ENCODE measurements at places on chromosomes 2 and 18.

DNA sequence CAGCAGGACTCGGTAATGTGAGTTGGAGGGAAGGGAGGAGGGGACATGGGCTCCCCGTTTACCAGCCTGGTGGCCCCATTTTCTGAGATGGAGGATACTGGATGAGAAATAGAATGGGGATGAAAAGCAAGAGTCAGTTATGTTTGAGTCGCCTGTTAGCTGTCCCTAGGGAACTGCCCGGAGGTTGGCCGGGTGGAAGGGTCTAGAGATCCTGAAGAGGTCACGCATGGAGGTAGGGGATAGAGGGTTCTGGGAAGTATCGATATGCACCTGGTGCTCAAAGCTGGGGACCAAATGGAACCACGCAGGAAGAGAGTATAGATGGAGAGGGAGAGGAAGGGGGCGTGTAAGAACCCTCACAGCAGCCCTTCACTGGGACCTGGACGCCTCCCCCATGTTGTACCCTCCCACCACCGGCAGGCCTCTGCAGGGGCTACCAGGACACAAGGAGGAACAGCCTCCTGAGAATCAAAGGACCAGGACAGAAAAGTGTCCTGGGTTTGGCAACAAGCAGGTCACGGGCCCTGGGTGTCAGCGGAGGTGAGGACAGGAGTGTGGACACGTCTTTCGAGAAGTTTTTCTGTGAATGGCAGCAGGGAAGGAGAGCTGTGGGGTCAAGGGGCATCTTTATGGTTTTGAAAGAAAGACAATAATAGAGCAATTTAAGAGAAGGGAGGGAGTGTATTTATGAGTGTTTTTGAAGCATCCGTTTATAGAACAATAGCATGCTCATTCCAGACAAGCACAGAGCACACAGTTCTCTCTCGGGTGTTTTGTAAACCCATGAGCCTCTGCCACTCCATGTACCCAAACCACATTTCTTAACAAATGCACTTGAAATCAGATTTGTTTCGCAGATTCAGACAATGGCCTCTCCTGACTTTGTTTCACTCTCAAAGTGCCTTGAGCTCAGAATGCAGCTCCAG lies 132.2 kb downstream of the SMAD7 start:
- peaks cover 40% of the 10 kb centered on the region for H3K36me3 ChIP-seq
- H3K27me3 ChIP-seq = no peaks in the 10 kb centered on the region
- H3K4me3 ChIP-seq = no peak overlapping the region
- H3K4me1 ChIP-seq = peaks cover 61% of the 10 kb centered on the region

- no peaks in the 10 kb centered on the region for H3K36me3 ChIP-seq
- DNase-seq = no peak
- H3K4me3 ChIP-seq = no peak overlapping the region
- H3K27ac ChIP-seq = no peak overlapping the region
Measured at GRCh38 chr18:9825571-9826073, 60.2 kb upstream of the TXNDC2 start.

DNA sequence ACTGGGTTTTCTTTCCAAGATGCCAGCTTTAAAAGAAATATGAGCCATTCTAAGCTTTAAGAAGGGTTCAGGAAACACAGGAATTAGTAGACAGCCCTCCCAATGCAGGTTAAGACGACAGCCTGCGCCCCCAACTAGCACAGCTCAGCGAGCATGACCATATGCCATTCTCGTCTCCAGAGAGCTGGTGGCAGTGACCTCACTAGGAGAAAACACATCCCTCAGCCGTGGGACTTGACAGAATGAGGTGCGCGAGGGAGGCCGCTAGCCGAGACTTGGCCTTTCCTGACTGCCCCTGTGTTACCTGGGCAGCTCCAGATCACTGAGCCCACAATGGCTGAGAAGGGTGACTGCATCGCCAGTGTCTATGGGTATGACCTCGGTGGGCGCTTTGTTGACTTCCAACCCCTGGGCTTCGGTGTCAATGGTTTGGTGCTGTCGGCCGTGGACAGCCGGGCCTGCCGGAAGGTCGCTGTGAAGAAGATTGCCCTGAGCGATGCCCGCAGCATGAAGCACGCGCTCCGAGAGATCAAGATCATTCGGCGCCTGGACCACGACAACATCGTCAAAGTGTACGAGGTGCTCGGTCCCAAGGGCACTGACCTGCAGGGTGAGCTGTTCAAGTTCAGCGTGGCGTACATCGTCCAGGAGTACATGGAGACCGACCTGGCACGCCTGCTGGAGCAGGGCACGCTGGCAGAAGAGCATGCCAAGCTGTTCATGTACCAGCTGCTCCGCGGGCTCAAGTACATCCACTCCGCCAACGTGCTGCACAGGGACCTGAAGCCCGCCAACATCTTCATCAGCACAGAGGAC lies 103.9 kb downstream of the MAPK4 start:
- no peak for DNase-seq
- no peaks in the 10 kb centered on the region for H3K36me3 ChIP-seq
- no peaks in the 10 kb centered on the region for H3K4me1 ChIP-seq
- H3K4me3 ChIP-seq = no peak overlapping the region

- H3K27ac ChIP-seq = no peak overlapping the region
- no peaks in the 10 kb centered on the region for H3K27me3 ChIP-seq
- no peaks in the 10 kb centered on the region for H3K4me1 ChIP-seq
- H3K36me3 ChIP-seq = no peaks in the 10 kb centered on the region
- DNase-seq = no peak
Measured at GRCh38 chr2:218343591-218343990, 13.1 kb upstream of the CATIP start.

- H3K36me3 ChIP-seq = peaks cover 30% of the 10 kb centered on the region
- H3K27ac ChIP-seq = peak overlapping the region; percentile 80
- no peak for DNase-seq
- peaks cover 39% of the 10 kb centered on the region for H3K4me1 ChIP-seq
Measured at GRCh38 chr2:200454927-200455801, 54.7 kb downstream of the KCTD18 start.

GRCh38 chr18:63058521-63058920 lies 261.0 kb downstream of the BCL2 start:
- no peak overlapping the region for H3K27ac ChIP-seq
- DNase-seq = no peak
- H3K27me3 ChIP-seq = peaks cover 16% of the 10 kb centered on the region
- H3K4me3 ChIP-seq = no peak overlapping the region

GRCh38 chr2:222960126-222960525 lies 91.9 kb upstream of the KCNE4 start:
- H3K4me3 ChIP-seq = no peak overlapping the region
- H3K27ac ChIP-seq = no peak overlapping the region
- H3K27me3 ChIP-seq = peaks cover 19% of the 10 kb centered on the region
- DNase-seq = no peak

DNA sequence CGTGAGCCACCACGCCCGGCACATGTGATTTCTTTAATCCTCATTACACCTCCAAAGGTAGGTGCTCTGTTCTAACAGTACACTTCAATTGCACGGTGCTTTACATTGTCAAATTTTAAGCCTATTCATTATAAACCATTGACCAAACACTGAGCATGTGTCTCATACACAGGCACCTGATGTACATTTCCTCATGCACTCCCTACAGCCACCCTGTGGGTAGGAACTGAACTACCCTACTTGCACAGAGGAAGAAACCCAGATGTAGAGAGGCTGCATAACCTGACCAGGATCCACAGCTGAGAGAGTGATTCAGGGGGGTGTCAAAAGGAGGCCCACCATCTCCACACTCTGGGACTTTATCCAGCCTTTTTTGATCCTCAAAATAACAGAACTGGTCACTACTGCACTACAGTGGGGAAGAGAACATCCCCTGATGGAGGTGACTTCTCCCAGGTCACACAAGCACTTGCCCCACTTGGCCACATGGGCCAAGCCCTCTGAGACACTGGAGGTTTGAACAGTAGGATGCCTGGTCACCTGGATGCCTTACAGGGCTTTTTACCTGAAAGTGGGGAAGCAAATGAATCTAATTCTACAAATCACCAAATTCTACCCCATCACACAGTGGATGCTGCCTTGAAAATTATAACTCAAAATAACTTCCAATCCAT lies 6.9 kb upstream of the DPYSL5 start:
- H3K4me1 ChIP-seq = no peaks in the 10 kb centered on the region
- H3K4me3 ChIP-seq = no peak overlapping the region
- DNase-seq = no peak
- H3K27ac ChIP-seq = no peak overlapping the region
- H3K27me3 ChIP-seq = peaks cover 51% of the 10 kb centered on the region

- H3K36me3 ChIP-seq = no peaks in the 10 kb centered on the region
- H3K4me3 ChIP-seq = no peak overlapping the region
Measured at GRCh38 chr2:188983427-188984064, 9.4 kb downstream of the COL3A1 start.

DNA sequence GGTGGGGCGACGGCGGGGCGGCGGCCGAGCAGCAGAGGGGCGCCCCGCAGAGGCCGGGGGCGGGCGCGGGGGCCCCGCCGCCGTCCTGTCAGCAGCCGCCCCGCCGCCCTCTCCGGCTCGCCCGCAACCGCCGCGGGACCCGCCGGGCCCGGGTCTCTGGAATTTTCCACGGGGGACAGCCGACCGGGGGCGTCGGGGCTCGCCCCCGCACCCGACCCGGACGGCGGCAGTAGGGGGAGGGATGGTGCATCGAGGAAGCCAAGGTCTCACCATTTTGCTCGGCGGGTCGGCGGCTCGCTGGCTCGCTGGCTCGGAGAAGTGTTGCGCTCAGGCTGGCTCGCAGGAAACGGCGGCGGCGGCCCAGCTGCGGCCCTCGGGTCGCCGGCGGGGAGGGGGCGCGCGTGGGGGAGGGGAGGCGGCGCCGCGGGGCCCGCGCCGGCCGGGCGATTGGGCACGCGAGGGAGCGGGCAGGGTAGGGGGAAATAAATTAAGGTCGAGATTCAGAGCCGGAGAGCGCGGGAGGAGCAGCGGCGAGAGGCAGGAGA lies 405 bp downstream of the PPP3R1 start:
- H3K27ac ChIP-seq = peak overlapping the region; percentile 98
- H3K27me3 ChIP-seq = no peaks in the 10 kb centered on the region
- peaks cover 20% of the 10 kb centered on the region for H3K36me3 ChIP-seq
- H3K4me1 ChIP-seq = peaks cover 41% of the 10 kb centered on the region
- DNase-seq = peak; percentile 51

GRCh38 chr2:136178941-136179601 lies 61.1 kb upstream of the CXCR4 start:
- H3K27ac ChIP-seq = no peak overlapping the region
- DNase-seq = no peak
- peaks cover 5% of the 10 kb centered on the region for H3K4me1 ChIP-seq
- H3K27me3 ChIP-seq = peaks cover 12% of the 10 kb centered on the region

GRCh38 chr2:72128843-72129227 lies 18.8 kb downstream of the CYP26B1 start:
- no peaks in the 10 kb centered on the region for H3K4me1 ChIP-seq
- H3K27ac ChIP-seq = no peak overlapping the region
- no peak overlapping the region for H3K4me3 ChIP-seq
- H3K36me3 ChIP-seq = no peaks in the 10 kb centered on the region
- DNase-seq = no peak
- no peaks in the 10 kb centered on the region for H3K27me3 ChIP-seq

DNA sequence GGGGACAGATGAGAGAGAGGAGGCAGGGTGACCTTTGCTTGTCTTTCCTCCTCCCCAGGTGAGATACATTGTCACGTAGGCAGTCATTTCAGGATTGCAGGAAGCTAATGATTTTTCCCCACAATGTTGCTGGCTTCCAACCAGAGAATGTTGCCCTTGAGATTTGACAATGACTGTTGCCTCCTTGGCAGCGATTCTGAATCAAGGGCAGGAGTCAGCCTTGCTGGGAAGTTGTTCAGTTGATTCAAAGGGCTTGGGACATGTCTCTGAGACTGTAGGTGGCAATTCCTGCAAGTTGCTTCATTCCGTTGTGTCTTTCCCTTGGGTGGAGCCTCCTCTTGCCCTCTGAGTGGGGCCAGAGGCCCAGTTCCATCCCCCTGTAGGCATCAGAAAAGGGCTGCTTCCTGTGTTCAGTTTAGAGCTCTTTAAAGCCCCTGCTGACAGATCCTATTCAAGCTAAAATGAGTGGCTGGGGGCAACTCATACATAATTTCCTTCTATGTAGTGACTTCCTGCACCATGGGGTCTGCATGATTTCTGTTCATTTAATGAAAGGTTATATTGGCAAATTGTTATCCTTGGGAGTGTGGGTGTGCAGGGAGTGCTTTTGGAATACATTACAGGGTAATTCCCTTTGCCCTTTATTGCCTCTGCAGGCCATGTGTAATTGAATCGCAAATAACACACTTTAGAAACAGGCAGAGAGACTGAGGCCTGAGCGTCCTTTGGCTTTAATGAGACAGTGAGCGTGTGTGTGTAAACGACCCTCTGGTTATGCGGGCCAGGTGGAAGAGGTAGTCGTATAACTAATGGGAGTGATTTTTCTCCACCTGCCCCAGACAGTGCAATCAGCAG lies 52.4 kb downstream of the GPR39 start:
- DNase-seq = no peak
- no peaks in the 10 kb centered on the region for H3K4me1 ChIP-seq
- no peaks in the 10 kb centered on the region for H3K27me3 ChIP-seq
- H3K36me3 ChIP-seq = no peaks in the 10 kb centered on the region
- no peak overlapping the region for H3K4me3 ChIP-seq

- H3K4me3 ChIP-seq = no peak overlapping the region
- peaks cover 8% of the 10 kb centered on the region for H3K27me3 ChIP-seq
- peaks cover 41% of the 10 kb centered on the region for H3K4me1 ChIP-seq
- peaks cover 12% of the 10 kb centered on the region for H3K36me3 ChIP-seq
- no peak for DNase-seq
Measured at GRCh38 chr2:12515871-12516270, 200.9 kb upstream of the TRIB2 start.

- no peaks in the 10 kb centered on the region for H3K4me1 ChIP-seq
- H3K36me3 ChIP-seq = no peaks in the 10 kb centered on the region
- no peaks in the 10 kb centered on the region for H3K27me3 ChIP-seq
- no peak overlapping the region for H3K27ac ChIP-seq
- DNase-seq = peak; percentile 63
Measured at GRCh38 chr2:94874277-94874997, 3.2 kb downstream of the TEKT4 start.

- H3K27ac ChIP-seq = no peak overlapping the region
- H3K4me3 ChIP-seq = no peak overlapping the region
- no peaks in the 10 kb centered on the region for H3K4me1 ChIP-seq
- DNase-seq = no peak
- no peaks in the 10 kb centered on the region for H3K36me3 ChIP-seq
- peaks cover 6% of the 10 kb centered on the region for H3K27me3 ChIP-seq
Measured at GRCh38 chr2:176892676-176893226, 319.8 kb upstream of the HNRNPA3 start.

GRCh38 chr2:35963824-35964223 lies 391.8 kb upstream of the CRIM1 start:
- no peaks in the 10 kb centered on the region for H3K36me3 ChIP-seq
- no peak for DNase-seq
- H3K27me3 ChIP-seq = no peaks in the 10 kb centered on the region
- H3K4me1 ChIP-seq = no peaks in the 10 kb centered on the region
- H3K4me3 ChIP-seq = no peak overlapping the region

DNA sequence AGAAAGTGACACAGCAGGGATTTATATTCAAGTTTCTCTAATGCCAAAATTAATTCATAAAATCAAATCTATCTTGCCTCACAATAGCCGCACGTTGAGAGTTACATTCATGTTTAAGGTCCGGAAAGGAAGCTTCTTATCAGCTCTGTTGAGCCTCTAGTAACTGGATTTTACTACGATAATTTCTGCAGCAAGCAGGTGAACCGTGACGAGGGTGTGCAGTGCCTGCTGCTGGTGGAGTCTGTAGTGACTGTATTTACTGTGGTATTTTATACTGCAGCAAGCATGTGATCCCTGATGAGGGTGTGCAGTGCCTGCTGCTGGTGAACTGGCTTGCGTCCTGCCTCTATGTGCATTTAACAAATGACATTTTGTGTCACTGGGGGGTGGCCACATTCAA lies 120.0 kb downstream of the SNTG2 start:
- no peaks in the 10 kb centered on the region for H3K36me3 ChIP-seq
- no peaks in the 10 kb centered on the region for H3K27me3 ChIP-seq
- H3K4me3 ChIP-seq = no peak overlapping the region
- no peaks in the 10 kb centered on the region for H3K4me1 ChIP-seq
- no peak for DNase-seq
